ENCODE measurements at places on chromosomes 1 and 21.

DNA sequence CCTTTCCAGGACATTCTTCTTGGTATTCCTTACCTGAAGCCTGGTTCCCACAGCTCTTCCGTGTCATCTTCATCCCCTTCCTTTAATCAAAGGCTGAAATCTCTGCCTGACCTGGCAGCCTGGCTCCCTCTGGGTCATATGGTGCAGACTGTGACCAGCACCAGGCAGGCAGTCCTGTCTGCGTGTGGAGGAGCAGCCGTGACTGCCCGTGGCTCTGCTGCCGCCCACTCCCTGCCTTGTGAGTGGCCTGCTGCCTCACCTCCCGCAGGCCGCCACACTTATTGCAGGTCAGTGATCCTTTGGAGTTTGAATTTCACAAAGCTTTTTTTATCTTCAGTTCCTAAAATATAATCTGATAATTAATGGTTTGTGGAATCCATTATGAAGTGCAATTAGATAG, 36.2 kb upstream of the EPHA8 start:
- no peak for DNase-seq

DNA sequence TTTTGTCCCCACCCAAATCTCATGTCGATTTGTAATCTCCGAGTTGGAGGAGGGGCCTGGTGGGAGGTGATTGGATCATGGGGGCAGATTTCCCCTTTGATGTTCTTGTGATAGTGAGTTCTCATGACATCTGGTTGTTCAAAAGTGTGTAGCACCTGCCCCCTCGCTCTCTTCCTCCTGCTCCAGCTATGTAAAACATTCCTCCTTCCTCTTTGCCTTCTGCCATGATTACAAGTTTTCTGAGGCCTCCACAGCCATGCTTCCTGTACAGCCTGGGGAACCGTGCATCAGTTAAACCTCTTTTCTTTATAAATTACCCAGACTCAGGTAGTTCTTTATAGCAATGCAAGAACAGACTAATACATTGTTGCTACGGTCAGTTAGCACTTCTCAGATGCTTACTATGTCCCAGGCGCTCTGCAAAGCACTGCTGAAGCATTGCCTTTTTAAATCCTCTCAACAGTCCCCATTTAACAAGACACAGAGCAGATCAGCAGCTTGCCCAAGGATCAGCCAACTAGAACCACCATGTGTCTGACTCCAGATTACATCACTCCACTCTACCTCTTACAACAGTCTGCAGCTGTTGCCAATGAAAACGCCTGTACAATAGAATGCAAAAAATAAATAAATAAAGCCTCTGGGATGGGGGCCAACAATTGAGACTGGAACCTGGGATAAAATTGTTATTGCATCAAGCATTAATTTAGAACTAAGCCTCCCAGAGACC, 52.4 kb upstream of the USP1 start:
- no peak for DNase-seq

- no peak for DNase-seq
These were observed 759.0 kb downstream of the LTN1 start for GRCh38 chr21:28233536-28234220.

- DNase-seq = no peak
These were observed 36.5 kb upstream of the RIPK4 start for GRCh38 chr21:41803316-41803715.

DNA sequence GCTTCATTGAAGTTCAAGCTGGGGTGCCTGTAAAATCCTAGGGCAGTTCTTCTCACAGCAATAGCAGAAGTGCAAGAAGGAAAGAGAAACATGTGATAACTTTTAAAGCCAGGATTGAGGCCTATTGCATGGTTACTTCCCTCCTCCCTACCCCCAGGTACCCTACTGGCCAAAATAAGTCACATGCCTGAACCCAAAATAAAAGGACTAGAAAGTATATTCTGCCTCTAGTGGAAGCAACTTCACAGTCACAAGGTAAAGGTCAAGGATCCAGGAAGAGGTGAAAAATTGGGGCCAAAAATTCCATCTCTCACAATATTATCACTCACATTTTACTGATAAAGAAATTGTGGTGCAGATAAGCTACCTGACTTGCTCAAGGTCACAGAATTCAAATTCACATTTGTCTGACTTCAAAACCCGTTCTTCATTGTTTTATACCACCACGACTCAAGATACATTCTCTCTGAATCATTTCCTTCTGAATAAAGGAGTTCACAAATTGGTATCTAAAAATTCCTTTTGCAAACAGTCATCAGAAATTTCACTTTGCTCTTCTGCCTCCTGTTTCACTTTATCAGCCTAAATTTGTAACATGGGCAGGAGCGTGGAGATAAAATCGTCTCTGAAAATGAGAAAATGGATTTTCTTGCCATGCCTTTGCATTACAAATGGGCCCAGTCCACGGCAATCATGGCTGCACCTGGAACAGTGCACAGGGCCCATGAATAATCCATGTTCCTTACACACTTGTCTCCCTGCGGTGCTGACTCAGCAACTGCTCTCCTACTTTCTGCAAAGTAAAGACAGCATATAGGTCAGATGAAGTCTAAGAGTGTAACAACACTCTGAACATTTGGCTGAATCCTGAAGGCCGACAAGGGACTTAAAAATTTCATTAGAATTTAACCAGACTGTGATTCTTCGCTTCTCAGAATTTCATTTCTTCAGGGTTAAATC, 485.3 kb upstream of the NFIA start:
- DNase-seq = no peak

- DNase-seq = no peak
These were observed 235.6 kb downstream of the NPHP4 start for GRCh38 chr1:5756434-5757186.

DNA sequence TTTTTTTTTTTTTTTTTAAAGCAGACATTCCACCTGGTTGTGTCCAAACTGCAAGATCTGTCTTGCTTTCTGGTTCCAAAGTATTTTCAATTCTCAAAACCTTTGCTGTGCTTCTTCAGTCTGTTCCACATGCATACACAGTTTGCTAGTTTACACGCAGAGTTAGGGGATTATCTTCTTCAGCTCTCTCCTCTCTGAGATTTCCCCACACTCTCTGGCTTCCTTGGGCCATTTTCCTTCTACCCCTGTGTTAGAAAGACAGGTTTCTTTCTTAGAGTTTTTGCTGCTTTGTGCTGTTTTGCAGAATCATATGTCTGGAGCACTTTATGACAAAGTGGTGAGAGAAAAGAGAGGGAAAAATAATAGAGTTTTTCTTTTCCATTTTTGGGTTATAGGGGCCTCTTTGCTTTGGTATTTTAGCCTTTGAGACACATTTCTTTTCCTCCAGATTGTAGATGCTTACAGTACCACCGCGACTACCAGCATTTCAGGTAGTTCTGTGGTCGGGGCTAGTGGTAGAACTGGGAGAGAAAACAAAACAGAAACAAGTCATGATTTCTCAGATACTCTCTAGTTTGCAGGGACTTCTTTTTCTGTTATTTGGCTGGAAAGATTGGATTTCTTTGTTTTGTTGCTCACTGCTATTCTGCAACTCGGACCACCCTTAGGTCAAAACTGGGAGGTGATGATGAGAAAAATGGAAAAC, 66.3 kb downstream of the RABGAP1L start:
- DNase-seq = no peak

- DNase-seq = no peak
These were observed 31.9 kb downstream of the CYP4B1 start for GRCh38 chr1:46830665-46831322.

- DNase-seq = no peak
These were observed 13.8 kb downstream of the EFHD2 start for GRCh38 chr1:15423355-15424077.

DNA sequence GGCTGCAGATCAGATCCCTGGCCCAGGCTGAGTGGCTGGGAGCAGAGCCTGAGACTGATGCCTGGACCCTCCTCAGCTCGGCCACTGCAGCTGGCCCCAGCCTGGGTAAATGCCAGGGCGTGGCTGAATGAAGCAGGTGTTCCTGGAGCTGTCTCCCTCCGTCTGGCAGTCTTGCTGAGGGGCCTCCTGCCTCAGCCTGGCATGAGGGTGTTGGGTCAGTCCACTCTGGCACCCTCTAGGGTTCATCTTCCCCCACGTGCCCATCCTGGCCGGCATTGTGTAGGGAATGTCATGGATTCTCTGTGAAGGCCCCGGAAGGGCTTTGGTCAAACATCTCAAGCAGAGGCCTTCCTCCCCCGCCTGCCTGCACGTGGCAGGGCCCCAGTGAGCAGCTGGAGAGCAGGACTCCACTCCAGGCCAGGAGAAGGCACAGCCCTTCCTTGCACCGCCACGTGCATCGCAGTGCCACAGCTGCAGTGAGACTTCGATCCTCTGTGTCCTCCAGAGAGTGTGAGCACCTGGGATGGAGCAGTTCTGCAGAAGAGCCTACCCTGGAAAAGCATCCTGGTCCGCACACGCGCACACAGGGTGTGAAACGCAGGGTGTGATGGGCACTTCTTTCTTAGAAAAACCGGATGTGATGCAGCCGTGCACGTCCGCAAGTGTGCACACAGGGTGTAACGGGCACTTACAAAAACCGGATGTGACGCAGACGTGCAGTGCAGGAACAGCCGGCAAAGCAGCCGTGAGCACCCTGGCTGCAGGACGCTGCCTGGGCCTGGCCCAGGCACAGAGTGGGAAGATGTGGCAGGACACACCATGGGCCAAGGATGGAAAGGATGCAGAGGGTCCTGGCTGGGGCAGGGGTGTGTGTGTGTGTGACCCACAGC, 4.6 kb upstream of the KRTAP10-4 start:
- DNase-seq = no peak

DNA sequence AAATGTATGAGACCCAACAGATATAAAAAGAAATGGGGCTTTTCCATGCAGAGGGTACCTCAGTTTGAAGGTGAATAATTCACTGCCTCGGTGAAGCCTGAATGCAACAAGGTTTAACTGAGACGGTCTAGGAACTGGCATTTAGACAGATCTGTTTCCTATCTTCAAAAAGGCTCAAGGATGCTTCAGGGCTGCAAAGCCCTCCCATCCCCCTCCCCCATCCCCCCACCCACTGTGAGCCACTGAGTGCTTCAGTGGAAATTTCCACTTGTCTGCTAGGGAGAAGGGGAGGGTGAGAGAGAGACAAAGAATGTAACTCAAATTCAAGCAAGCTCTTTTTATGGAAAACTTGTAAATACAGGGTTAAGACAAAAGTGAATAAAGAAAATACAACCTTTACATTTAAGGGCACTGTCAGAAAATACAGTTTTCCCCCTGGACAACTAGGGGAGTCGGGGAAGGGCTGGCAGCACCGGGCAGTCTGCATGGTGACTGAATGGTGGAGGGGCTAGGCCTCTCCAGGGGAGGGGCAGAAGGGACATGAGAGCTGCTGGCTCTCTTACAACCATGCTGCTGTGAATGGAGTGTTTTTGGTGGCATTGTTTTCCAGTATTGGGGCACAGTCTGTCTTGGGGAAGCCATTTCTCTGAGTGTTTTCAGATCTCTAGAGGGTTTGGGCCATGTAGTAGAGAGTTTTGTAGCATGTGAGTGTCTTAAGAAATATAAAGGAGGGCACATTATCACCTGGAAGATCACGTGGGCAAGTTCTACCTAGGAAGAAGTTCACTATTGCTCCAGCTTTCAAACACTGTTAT, 56.7 kb downstream of the MRPS6 start:
- no peak for DNase-seq

- no peak for DNase-seq
These were observed 218.3 kb downstream of the LRRIQ3 start for GRCh38 chr1:73979684-73980083.

DNA sequence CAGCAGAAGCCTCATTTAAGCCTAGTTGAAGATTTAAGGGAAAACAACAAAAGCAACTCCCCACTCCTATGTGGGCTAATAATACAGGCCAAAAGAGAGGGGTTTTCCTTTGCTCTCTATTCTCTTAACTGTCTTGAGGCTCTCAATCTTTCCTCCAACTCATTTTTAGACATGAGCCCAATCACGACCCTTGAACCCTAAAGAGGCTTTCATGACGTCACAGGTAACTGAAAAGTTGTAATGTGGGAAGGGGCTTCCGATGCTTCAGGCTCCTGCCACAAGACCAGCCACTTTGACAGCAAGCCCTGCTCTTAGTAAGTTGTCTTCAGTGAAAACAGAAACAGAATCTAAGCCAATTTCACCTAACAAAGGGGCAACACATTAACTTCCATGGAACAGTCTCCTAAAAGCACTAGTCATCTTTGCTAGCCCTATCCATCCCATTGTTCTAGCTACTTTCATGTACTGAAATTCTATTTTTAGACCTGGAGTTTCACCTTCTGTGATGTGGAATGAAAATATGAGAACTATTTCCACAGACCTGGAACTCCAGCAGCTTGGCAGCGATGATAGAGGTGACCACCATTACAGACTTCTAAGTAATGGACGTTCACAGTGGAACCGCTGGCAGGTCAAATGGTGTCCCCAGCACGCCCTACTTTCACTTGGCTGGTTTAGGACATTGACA, 36.3 kb downstream of the GPR161 start:
- DNase-seq = no peak

- DNase-seq = no peak
These were observed 19.2 kb downstream of the LAMC2 start for GRCh38 chr1:183205196-183205781.
